ENCODE measurements at places on chromosomes 3 and 15. TPM values are rescaled to one million over a fixed set of nuclear protein-coding genes. Genes with fewer than 3 reads are reported as not detected.

ROPN1 gene
- total RNA-seq = 0.31 TPM

GOLGA8N gene
- total RNA-seq = 29.0 TPM

SETD2 gene
- total RNA-seq = 54.6 TPM

COLQ gene
- 14.9 TPM for total RNA-seq

LIPC gene
- total RNA-seq = 2.1 TPM

SMAD6 gene
- total RNA-seq = 8.6 TPM

MINDY4B gene
- total RNA-seq = 0.64 TPM

FOXL2 gene
- total RNA-seq = 0.69 TPM

Data from dorsolateral prefrontal cortex (tissue), 122 donors.